ENCODE measurements at places on chromosomes 12 and 14.

GRCh38 chr12:110943373-110943772, 23.0 kb upstream of the MYL2 start:
- DNase-seq = peak; percentile 10

DNA sequence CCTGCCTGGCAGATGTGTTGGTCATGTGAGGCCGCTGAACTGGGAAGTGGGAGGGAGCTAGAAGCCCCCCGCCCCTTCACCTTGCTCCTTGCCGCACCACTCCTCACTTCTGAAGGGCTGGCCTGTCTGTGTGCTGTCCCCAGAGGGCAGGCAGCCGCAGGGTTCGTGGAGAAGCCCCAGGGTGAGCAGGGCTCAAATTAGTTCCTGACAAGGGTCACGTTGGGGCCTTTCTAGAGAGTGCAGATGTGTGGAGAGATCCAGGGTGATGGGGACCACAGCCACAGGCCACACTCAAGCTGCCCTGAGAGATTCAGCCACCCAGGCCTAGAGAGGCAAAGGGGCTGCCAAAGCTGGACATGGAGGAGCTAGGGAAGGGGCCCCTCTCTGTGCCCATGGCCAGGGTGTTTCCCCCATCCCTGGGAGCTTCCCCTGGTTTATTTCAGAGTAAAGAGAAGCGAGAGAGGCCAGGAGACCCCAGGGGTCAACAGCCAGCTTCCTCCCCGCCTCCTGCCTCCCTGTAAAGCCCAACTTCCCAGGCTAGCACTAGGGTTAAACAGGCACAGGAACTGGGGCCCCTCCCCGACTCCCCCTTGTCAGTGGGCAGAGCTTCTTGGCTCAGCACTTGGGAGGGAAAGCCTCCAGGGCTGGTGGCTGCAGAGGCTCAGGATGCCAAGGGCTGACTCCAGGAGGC, 16.2 kb downstream of the SLC25A29 start:
- no peak for DNase-seq

DNA sequence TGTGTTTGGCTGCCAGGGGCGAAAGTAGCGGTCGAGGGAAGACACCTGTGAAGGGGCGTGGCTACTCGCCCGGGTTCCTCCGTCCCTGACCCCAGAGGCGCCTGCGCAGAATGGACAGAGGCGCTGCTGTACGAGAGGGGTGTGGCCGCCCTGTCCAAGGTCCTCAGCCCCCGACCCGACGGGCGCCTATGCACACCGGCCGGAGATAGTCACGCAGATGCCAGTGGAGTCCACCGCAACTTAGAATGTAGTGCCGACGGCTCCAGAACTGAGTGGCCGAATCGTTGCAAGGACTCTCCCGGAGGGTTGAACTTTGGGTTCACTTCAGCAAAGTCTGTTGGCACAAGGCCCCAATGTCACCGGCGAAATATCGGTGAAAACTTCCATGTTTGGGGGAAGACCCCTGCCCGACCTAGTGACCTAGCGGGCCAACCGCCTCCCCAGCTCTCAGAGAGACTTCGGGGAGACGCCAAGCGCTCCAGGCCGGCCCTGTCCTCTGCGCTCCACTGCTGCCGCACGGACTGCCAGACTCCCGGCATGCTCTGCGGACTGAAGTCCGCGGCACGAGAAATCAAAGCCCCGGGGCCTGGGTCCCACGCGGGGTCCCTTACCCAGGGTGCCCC, 541 bp upstream of the RNU6-7 start:
- DNase-seq = peak; percentile 91

- no peak for DNase-seq
Observed at GRCh38 chr12:25957793-25958427, 572 bp upstream of the RASSF8 start.

DNA sequence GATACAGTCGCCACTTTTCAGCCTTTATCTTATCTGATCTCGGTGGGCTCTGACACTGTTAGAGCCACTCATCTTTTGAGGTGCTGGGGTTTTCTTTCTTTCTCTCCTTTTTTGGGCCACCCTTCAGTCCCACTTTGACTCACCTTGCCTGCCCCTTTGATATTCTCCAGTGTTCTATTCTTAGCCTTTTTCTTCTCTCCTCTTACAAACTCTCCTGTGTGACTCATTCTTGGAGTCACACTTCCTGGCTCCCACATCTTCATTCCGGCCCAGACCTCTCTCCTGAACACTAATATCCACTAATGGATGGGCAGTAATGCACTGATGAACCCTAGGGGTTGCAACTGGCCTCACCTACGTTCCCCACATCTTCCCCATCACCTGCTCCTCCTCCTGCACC, 2.2 kb upstream of the DCD start:
- DNase-seq = no peak

DNA sequence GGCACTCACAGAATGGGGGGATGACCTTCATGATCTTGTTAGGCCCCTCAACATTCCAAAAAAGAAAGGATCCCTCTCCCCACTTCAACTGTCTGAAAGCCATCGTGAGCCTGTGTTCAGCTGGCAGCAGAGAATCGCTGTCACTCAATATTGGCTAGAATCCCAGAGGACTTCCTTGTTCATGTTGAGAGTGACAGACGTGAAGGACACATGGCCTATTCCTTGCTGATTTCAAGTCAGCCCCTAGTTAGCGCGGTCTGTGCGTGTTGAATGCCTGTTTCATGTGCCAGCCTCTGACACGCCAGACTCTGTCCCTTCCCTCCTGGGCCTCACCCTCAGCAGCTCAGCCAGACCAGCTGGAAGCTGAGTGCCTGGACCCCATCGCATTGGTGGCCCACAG, 43.1 kb downstream of the DNAH10 start:
- DNase-seq = no peak

- DNase-seq = no peak
Observed at GRCh38 chr12:124786061-124786964, 77.4 kb downstream of the SCARB1 start.

DNA sequence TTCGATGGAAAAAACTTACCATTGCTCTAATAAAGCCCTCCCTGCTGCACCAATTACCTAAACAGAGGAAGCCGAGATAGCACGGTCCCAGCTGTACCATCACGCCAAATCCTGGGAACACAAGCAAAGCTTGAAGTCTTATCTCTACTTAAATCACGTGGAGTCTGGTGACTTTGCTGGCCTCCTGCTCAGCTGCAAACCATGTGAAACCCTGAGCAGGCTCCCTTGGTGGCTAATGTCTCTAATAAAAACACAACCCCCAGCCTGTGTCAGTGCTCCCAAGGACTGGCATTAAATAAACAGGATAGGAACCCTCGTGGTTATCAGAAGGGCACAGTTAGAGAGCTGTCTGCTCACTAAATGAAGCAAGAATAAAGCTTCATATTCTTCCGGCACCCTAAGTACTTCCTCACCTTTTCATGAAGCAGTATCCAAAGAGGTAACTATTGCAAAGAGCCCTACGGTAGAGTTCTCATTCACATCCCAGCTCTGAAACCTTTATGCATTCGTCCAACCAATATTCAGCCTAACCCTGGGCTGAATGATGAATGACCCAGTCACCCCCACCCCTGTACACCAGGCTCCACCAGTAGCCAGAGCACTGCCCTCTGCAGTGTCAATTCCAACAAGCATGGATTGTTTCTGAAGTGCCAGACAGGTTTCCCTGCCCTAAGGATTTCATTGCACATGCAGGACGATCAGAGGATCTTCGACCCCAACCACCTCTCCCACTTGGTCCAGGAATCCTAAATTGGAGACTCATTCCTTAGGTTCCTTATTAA, 452.7 kb upstream of the TMPO start:
- DNase-seq = no peak

DNA sequence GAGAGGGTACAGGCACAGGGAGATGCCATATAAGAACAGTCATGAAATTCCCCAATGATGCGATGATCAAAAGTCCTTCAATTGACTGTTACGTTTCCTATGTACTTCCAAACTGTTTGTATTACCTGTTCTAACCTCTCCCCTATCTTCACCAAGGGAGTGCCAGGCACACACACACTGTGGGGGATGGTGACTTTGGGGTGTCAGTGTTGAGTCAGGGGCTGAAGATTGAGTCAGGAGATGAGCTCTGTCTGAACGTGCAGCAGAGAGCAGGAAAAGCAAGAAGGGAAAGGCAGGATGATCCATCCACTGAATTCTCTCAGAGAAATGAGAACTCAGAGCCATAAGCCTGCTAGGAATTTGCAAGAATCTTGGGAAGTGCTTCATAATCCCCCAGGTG, 153.4 kb downstream of the EFCAB11 start:
- DNase-seq = no peak

DNA sequence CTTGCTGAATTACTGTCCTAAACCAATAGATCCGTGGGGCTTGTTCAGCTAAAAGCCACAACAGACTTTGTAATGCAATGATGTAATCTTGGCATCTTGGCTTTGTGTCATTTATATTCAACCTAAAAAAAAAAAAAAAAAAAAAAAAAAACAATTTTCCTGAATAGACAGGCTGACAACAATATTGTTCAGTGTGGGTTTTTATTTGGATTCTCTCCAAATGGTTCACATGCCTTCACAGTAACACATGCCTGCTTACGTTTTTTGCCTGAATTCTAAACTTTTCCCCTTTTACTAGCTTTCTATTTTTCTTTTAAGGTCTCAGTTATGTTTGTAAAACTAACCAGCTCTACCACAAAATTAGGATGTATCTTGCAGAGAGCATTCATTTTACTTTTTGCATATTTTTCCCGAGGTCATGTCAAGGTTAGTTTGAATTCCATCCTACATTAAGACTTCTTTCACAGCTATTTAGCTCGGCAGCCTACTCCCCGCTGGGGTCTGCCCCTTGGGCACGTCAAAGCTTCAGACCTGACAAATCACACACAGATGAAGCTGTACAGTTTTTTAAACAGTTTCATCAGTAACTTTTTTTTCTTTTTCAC, 213.7 kb upstream of the NPAS3 start:
- peak; percentile 89 for DNase-seq

- DNase-seq = no peak
Observed at GRCh38 chr12:26238341-26239121, 43.2 kb downstream of the SSPN start.

DNA sequence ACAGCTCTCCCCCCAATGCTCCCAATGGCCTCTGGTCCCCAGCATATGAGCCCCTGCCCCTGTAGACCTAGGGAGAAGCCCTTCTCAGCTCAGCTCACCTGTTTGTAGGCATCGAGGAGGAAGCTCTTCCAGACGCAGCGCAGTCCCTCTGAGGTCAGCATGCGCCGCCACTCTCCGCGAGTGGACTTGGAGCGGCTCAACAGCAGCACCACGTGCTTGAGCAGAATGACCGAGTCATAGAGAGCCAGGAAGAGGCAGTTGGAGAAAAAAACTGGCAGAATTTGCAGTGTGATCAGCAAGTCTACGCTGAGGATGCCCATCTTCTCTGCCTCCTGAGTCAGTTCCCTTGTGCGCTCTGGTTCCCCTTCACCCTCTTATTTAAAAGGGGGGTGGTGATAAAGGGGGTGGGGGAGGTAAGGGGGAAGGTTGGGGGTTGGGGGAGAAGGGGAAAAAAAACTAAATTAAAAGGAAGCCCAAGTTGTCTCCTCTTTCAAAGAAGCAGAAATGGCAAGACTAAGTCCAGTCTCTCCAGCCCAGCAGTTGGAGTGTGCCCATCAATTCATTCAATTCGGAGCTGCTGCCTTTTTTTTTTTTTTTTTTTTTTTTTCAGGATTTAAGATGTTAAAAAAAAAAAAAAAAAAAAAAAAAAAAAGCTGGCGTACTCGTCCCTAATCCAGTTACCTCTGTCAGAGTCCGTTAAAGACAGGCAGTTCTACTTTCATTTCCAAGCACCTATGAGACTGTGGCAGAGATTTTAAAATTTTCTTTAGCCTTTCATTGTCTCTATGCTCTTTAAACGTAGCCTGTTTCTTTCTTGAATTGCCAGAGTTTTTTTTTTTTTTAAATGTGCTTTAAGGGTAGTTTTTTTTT, at the start of gene DIO2:
TSS of gene DIO2 (minus strand) at position 352 of the 870 bp plus-strand sequence. CDS start at position 320, 32 bp downstream.
- no peak for DNase-seq

GRCh38 chr14:70773182-70773862, 36.0 kb downstream of the MAP3K9 start:
- no peak for DNase-seq

GRCh38 chr12:42689699-42690098, 100.2 kb upstream of the PRICKLE1 start:
- DNase-seq = no peak

- DNase-seq = no peak
Observed at GRCh38 chr14:73842201-73842600, 9.4 kb upstream of the PTGR2 start.

GRCh38 chr12:68971404-68971803, 38.4 kb upstream of the CPM start:
- no peak for DNase-seq

DNA sequence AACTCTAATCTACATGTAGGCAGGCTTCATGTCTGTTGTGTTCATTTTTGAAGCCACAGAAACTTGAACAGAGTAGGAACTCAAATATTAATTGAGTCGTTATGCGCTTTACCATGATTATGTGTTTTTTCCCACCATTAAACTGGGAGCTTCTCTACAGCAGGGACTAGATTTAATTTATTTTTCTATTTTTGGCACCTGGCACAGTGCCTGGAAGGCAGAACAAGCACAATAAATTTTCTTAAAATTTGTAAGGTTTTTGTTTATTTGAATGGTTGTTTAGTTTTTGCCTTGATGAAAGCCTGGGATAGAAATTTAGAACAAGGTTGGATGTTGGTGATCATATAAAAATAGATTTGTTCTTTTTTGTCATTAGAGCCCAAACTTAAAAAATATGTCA, 221.7 kb upstream of the PLEKHG7 start:
- no peak for DNase-seq

- no peak for DNase-seq
Observed at GRCh38 chr12:40192704-40193255, 32.0 kb upstream of the LRRK2 start.

- DNase-seq = no peak
Observed at GRCh38 chr12:113838896-113839295, 127.2 kb downstream of the RBM19 start.

Data from osteocyte (in vitro differentiated cells).